ENCODE measurements at places on chromosomes 6 and 20.

- DNase-seq = no peak
Observed at GRCh38 chr6:89214197-89214596, 3.0 kb downstream of the GABRR1 start.

DNA sequence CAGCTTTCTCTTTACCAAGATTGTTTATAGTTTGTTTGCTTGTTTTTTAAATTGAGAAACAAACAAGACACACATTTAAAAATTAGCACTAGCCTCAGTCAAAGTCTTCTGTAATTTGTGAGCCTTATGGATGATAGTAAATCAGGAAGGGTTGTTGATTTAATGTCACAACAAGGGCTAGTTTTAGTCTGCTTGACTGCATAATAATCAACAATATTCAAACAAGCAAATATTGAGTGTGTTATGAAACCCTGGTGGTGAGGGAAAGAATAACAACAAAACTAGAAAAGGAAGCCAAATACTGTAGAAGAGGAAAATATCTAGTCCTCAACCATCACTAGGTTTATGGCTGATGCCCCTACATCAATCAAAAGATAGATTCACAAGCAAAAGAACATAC is 228.6 kb downstream of the TBC1D7 start:
- DNase-seq = peak; percentile 20

GRCh38 chr6:81774542-81774941 is 22.1 kb upstream of the TENT5A start:
- DNase-seq = no peak

DNA sequence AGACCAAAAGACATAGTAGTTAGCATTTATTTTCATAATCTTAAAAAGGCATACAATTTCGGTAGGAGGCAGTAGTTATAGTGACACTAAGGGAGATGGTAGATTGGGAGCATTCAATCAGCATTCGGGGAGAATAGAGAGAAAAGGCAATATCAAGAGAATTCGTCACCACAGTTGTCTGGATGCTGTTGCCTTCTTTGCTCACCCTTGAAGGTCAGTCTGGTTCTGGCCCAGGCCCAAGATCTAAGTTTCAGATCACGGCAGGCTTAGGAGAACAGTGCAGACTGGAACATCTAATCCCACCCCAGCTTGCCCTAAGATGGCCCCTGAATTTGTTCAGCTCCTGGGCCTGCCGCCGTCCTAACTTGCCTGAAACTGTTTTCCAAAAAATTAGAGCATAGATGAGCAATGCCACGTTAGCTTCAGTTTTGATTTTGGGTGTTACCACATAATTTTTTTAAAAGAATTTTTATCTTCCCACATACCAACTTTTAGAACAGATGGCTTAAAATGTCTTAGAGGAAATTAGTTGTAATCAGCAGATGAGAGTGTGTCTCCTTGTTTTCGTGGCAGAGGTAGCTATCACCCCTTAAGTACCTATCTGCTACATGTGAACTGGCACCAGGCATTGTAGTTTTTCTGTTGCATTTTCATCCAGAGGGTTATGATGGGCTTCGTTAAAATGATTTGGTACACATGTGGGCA is 8.3 kb upstream of the CEP85L start:
- peak; percentile 33 for DNase-seq

GRCh38 chr6:26202201-26202611 is 115.0 kb downstream of the HFE start:
- DNase-seq = no peak

DNA sequence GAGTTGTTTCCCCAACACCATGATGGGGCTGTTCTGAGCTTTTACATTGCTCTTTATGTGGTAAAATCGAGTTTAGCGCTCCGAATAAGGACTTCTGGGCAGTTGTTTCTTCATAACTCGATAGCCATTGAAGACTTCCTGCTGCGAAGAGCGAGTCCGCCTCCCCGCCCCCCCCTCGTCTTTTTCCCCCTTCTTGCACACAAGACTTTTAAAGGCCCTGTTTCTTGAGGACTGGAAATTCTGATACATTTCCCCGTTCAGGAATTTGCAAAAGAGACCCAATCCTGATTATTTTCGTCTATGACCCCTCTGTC is 1.5 kb upstream of the CITED2 start:
- DNase-seq = peak; percentile 76

DNA sequence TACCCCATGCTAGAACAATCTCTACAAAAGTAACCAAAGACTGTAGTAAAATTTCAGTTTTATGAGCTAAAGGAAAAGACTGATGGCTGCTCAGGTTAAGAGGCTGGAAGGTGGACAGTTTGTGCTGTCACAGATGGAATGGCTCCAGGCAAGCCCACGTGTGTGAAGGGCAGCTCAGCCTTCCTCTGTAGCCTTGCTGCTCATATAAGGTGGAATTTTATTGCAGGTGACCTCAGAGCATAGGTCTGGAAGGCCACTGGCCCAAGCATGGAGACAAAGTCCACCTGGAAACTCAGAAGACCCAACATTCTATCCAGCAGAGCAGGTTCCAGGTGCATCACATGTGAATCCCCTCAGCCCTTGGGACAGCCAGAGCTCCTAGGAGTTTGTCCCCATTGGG is 53.6 kb downstream of the KAT14 start:
- no peak for DNase-seq

GRCh38 chr20:42686057-42686456 is 503.6 kb downstream of the PTPRT start:
- DNase-seq = no peak

Measured in hematopoietic multipotent progenitor cell treated with erythropoietin and hydrocortisone succinate and interleukin-3 and kit ligand, for 6 days (in vitro differentiated cells).